Cortex of kidney (tissue), 1 donor: ENCODE measurements at places on chromosomes 5 and 9.

DNA sequence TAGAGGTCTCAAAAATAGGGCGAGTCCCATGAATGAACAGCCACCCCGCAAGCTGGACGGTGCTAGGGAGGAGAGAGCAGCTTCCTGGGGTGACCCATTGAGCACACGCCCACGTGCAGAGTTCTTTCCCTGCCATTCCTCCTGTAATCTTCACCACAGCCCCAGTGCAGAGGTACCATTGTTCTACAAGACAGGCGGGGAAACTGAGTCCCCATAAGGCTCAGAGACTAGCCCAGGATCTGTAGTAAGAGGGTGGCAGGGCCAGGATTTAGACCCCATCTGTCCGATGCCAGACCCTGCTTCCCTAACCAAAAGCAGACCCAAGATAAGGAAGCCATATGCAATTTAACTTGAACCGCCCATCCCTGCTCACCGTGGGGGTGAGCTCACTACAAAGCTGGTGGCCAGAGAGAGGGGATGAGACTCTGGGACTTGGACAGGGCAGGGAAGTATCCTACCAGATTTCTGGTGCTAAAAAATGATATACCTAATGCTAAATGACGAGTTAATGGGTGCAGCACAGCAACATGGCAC is 36.7 kb upstream of the ORM1 start:
- no peak for DNase-seq

GRCh38 chr9:98339987-98340800 is 84.7 kb upstream of the TBC1D2 start:
- DNase-seq, result no peak

DNA sequence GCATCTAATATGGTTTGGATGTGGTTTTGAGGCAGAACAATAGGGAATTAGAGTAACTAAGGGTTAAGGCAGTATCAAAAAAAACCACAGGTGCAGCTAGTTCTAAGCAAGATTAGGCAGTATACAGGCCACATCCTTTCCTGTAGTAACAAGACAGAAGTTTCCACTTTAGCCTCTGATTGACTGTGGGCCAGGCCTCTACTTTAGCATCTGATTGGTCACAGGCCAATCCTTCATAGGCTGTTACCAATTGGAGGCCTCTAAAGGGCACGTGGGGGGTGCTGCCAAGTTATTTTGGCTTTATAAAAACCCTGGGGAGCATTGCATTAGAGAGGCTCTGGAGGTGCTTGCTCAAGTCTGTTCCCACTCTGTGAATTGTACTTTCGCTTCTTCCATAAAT is 144.1 kb upstream of the ST8SIA4 start:
- no peak for DNase-seq

GRCh38 chr9:81408951-81409350 is 280.4 kb downstream of the TLE1 start:
- no peak for DNase-seq

GRCh38 chr5:93330506-93330905 is 250.5 kb downstream of the NR2F1-AS1 start:
- DNase-seq, result no peak

- no peak for DNase-seq
Measured at GRCh38 chr9:108664309-108665255, 191.2 kb downstream of the ACTL7B start.

GRCh38 chr9:99171225-99172123 is 50.3 kb downstream of the ALG2 start:
- no peak for DNase-seq

GRCh38 chr5:120615967-120616645 is 152.0 kb downstream of the PRR16 start:
- DNase-seq, result no peak

- no peak for DNase-seq
Measured at GRCh38 chr9:123318202-123318601, 37.8 kb upstream of the CRB2 start.

DNA sequence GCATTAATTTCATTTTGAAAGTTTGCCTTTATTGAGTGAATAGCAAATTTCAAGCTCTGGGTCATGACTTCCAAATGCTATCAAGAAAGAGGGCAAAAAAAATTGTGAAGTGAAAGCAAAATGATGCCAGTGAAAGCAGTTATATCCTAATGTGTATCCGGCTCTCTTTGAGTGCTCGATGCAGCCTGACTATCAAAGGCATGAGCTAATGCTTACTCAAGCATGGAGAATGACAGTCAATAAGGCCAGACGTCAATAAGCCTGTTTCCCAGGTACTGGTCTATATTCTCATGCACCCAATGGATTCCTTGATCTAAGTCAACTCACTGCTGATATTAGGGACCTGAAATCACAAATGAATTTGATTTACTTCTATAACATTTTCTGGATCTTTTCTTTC is 435.5 kb downstream of the CAAP1 start:
- no peak for DNase-seq

DNA sequence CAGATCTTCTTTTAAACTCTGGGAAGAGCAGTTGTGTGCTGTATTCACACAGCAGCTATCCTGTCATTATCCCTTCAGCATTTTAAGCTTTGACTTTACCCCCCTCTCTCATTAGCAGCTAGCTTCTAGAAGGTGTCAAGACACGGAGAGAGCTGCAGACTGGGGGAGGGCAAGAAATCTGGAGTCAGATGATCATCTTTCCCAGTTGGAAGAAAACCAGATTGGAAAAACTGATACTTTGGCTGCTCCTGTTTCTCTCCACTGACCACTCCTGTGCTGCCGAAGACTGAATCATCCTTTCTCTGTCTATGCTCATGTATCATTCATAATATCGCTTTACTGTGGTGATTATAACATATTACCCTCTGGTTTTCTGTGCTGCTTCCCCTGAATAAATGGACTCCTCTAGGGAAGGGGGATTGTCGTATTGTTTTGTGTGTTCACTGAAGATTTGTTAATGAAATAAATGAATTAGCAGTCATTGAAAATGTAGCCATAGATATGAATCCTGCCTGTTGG is 75.1 kb downstream of the SH3GL2 start:
- DNase-seq, result no peak

DNA sequence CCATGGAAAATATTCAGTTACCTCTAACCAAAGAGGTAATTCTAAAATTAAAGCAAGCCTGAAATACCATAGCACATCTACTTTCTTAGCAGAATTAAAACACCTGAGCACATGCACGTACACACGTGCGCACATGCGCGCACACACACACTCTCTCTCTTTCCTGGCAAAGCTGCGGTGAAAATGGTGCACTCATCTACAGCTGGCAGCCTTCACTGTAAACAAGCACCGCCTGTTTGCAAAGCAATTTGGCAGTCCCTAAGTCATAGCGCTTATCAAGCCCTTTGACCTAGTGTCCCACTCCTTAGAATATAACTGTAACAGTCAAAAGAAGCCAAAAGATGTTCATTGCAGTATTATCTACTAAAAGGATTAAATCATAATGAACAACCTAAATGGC is 278.7 kb downstream of the DENND1A start:
- no peak for DNase-seq
